Right hindlimb (tissue), 1 donor: ENCODE measurements at places on chromosomes 1 and 21.
A peak's percentile ranks its signal among the peaks of the same experiment; 100 is the strongest.

GRCh38 chr1:86380257-86380861 is 15.8 kb downstream of the ODF2L start:
- DNase-seq = no peak

DNA sequence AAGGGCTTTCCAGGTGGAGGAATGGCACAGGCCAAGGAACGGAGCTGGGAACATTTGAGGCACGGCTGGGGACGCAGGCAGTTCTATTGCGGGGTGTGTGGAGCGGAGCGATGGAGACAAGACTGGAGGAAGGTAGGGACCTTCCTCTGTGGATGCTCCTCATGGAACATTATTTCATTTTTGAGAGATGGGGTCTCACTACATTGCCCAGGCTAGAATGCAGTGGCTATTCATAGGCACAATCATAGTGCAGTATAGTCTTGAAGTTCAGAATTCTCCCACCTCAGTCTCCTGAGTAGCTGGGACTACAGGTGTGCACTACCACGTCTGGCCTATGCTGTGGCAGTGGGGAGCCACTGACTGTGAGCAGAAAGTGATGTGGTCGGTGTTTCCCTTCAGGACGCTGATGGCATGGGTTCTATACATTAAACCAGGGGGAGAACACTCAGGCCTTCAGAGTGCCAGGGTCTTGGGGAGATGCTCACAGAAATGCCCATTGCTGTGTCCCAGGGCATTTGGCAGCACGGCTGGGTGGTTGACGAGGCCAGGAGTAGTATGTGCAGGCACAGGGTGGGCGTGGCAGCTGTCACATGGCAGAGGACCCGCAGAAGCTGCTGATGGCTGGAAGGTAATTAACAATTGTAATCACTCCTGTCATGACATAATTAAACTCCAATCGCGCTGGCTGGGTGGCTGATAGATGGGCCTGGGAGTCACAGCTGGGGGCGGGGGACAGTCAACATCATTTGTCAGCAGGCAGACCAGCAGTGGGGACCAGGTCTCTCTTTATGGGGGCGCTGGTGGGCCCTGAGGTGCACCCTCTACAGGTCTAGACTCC is 40.8 kb upstream of the ACOT11 start:
- no peak for DNase-seq

GRCh38 chr1:39470040-39470439 is 21.4 kb upstream of the BMP8A start:
- DNase-seq = no peak

- DNase-seq = peak; percentile 82
These were observed 138.1 kb downstream of the MIS18A start for GRCh38 chr21:32140604-32141317.

DNA sequence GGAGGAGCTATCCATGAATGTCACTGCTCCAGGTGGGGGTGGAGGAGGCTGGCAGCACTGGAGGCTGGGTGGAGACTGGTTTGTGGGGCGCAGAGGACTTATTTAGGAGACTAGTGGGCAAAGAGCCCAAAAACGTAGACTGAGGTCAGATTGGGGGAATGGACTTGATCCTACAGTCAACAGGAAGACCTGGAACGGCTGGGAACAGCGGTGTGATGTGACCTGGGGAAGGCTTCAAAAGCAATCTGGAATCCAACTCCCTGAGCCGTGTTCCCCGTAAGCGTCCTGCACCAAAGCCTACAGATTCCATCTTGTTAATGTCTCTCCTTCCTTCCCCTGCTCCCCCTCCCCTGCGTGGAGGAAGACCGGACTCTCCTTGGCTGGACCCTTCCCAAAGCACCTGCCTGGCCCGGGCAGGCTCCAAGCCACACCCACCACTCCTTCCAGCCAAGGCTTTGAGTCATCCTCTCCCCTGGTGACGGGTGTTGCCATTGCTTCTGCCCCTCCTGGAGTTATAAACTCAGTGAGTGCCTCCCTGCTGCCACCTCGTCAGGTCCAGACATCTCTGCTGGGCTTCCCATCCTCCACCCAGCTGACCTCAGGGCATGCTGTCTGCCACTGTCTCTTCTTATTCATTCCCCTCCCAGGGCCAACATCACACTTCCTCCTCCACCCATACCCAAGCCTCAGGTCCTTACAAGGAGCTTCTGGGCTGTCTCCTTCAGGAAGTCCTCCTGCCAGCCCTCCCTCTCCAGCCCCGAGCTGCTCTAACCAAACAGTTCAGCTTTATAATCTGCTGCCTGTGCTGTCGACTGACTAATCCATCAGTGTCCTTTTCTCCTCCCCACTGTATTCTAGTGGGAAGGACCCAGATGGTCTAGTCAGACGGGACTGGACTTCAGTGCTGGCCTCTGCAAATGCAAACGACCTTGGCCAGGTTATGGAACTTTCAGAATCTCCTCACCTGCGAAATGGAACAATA is 1.6 kb upstream of the CLSTN1 start:
- peak; percentile 68 for DNase-seq

DNA sequence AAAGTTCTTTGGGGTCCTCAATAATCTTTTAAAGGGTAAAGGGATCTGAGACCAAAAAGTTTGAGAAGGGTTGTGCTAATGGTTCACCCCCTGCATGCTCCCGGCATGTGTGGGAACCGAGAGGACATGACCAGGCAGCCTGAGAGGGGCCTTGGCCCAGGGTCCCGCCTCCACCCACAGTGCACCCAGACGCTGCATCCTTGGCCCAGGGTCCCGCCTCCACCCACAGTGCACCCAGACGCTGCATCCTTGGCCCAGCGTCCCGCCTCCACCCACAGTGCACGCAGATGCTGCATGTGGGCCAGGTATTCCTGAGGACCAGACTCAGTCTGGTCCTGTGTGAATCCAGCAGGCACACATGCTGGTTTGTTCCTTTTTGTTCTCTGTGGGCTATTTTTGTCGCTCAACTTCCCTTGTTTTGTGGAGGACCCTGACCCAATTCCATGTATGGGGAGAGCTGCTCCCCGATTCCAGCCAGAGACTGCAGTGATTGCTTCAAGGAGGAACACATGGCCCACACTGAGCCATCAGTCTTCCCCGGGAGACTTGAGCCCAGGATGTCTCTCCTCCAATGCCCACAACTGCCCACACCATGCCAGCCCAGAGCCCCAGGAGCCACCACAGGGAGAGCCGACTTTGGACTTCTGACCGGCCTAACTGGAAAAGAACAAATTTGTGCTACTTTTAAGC is 3.5 kb downstream of the NPHP4 start:
- DNase-seq = no peak

GRCh38 chr1:26993237-26994019 is at the start of gene TRNP1:
Gene TRNP1, plus strand, starts transcription at chr1:26993692. Its CDS starts 95 bp downstream, at chr1:26993787.
- peak; percentile 85 for DNase-seq

- no peak for DNase-seq
These were observed 79.9 kb downstream of the PRDM2 start for GRCh38 chr1:13779930-13780329.

GRCh38 chr1:48251821-48252220 is 29.3 kb downstream of the SLC5A9 start:
- DNase-seq = no peak

GRCh38 chr21:31330144-31330483 is 13.9 kb downstream of the TIAM1 start:
- no peak for DNase-seq

DNA sequence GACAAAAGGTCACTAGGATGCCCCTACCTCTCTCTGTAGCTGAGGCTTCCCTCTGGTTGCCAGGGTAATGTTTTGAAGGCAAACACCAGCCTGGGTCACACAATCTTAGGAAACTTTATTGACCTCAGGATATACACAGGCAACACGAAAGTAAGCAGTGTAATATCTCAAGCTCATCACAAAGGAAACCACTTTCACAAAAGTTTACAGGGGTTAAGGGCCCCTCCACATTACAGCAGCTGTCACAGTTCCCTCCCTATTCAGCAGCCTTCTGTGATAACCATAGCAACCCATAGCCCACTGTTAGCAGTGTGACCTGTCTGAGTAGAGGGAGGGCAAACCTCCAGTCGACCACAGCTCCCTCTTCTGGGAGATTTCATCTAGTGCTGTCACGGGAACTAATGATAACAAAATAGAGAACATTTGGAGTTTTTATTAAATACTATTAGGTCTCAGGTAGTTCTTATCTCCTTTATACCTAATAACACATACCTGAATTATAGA is 149.8 kb downstream of the PTPRC start:
- no peak for DNase-seq

DNA sequence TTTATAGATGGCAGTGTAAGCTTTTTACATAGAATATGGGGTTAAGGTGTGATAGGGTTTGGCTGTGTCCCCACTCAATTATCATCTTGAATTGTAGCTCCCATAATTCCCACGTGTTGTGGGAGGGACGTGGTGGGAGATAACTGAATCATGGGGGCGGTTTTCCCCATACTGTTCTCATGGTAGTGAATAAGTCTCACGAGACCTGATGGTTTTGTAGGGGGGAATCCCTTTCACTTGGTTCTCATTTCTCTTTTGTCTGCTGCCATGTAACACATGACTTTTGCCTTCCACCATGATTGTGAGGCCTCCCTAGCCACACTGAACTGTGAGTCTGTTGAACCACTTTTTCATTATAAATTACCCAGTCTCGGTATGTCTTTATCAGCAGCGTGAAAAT is 290.3 kb upstream of the B3GALT2 start:
- no peak for DNase-seq

GRCh38 chr1:231827337-231828105 is 200.9 kb downstream of the DISC1 start:
- no peak for DNase-seq

- peak; percentile 35 for DNase-seq
These were observed 121.8 kb downstream of the HMGB4 start for GRCh38 chr1:33985656-33986055.

- DNase-seq = no peak
These were observed 45.1 kb downstream of the ABL2 start for GRCh38 chr1:179184403-179184802.

- DNase-seq = no peak
These were observed 47.6 kb downstream of the PLPP3 start for GRCh38 chr1:56531624-56532349.

- DNase-seq = no peak
These were observed 287.1 kb upstream of the ADGRL4 start for GRCh38 chr1:79293611-79294010.

DNA sequence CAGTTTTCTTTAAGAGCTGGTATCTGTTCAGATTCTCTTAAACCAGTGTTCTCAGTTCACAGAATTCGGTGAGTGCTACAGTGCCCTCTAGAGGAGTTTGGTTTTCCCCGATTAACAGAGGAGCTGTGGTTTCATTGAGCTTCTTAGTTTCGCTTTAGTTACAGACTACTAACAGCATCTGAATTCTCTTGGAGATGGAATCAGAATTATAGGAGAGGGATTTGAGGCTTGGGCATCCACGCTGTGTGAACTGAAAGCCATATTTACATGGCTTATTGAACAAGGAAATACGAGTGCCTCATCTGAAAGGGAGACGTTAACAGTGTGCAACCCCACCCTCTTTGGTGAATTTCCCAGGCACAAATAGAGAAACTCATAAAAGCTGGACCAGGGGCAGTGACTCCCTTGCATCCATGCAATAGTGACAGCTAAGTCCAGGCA is 202.0 kb downstream of the USH2A start:
- peak; percentile 74 for DNase-seq

DNA sequence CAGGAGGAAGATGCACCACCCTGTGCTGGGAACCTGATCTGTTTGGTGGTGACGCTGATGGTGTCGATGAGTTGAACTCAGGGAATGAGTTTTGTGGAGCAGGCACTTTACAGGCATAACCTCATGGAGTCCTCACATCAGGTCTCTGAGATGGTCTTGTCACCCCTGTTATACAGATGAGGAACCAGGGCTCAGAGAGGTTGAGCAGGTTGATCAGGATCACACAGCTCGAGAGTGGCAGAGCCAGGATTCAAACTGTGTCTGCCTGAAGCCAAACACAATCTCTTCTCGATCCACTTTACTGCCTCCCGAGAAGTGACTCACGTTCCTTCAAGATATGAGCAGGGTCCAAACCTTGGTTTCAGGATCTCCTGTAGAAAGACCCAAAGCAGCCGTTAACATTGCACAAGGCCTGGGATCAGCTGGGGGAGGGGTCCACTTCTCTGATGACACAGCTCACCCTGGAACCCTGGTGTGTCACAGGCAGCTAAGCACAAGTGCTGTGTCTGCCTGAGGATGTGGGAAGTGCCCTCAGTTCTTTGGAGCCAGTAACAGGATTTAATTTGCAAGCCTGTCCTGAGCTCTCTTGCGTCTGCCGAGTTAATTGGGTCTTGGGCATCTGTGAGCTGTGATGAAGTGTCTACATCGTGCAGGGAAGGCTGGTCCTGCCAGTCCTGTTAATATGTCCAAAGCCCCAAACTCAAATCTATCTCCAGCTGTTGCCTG is 65.4 kb upstream of the STUM start:
- DNase-seq = no peak

GRCh38 chr1:93750955-93751354 is 69.3 kb upstream of the BCAR3 start:
- DNase-seq = no peak

- no peak for DNase-seq
These were observed 386.6 kb downstream of the PTBP2 start for GRCh38 chr1:97108179-97108578.

- no peak for DNase-seq
These were observed 59.8 kb upstream of the PLA2G4A start for GRCh38 chr1:186768906-186769305.

DNA sequence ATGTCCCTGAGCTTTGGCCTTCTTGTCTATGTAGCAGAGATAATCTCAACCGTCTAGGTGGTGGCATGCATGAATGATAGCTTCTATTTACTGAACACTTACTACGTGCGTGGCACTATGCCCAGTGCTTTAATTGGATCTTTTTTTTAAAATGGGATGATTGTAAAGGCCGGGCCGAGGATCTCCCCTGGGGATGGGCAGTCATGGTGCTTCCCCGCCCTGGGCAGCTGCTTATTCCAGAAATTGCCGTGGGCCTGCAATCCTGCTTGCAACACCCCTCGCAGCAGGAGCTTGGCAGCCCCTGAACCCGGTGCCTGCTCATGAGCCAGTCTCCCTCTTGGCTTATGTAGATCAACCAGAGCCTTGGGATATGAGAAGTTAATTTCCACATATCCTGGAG is 360.7 kb downstream of the CAMTA1 start:
- DNase-seq = no peak

DNA sequence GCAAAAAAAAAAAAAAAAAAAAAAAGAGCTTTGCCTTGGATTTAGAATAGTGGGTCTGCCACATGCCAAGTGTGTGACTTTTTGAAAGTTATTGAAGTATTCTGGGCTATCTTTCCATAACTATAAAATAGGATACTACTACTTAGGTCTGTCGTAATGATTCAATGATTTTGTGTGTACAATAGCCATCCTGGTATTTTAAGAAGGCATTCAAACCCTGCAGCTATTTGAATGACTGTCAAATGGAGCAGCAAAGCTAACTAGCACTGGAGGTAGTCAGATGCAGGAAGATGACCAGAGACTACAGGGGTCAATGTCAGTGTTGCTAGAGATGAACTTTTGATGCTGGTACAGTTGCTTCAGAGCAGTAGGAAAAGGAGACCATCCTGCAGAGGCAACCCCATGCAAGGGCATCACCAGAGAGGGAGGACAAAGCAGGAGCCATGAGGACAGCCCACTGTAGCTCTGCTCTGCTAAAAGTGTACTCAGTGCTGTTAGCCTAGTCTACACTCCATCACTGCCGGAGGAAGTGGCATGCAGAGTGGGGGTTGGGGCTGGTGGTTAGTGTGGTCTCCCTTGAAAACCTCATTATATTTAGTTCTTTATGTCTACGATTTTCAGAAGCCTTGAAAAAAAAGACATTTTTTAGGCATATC is 29.0 kb downstream of the DUSP10 start:
- DNase-seq = peak; percentile 40
